ENCODE measurements at places on chromosomes 5 and 9.

- no peak for DNase-seq
These were observed 194.1 kb downstream of the CCDC171 start for GRCh38 chr9:15746905-15747304.

- DNase-seq, result no peak
These were observed at the start of gene C5orf46 for GRCh38 chr5:147906326-147907095. Gene C5orf46, minus strand, starts transcription at chr5:147906538. Its CDS starts 37 bp downstream, at chr5:147906501.

GRCh38 chr9:5832071-5832537, 813 bp downstream of the ERMP1 start:
- no peak for DNase-seq

DNA sequence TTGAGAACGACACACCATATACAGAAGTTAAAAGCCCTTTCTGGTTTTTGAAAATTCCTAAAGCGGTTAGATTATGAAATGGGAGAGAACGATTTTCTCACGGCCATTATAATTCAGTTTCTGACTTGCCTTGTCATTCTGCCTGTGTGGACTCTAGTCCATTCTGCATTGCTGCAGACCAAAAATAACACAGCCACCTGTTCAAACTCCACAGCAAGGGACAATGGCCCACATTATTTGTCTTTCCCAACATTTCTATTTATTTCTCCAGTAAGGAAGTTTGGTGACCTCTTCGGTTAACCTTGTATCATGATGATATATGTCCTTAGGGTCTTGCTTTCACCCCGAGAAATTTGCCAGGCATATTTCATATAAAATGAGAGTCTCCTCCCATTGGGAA, 497.7 kb downstream of the BRINP1 start:
- no peak for DNase-seq

GRCh38 chr5:135650081-135650480, 71.3 kb upstream of the CXCL14 start:
- no peak for DNase-seq

DNA sequence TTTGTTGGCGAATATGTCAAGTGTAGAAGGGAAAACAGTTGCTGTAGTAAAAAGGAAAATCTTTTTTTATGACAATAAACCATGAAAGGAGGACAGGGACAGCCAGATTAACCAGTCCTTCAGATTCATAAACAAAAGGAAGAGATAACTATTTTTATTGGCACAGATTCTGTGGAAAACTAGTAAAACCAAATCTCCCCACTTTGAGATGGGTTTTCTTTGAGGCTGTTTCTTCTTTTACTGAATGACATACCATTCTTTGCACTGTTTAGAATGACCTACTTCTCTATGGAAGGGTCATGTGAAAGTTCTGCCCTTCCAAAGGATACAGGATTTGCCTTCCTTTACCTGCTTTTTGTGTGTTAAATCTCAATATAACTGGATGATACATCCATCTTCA, 13.7 kb downstream of the CAST start:
- no peak for DNase-seq

GRCh38 chr5:72377910-72378638, 57.9 kb downstream of the PTCD2 start:
- DNase-seq, result no peak

DNA sequence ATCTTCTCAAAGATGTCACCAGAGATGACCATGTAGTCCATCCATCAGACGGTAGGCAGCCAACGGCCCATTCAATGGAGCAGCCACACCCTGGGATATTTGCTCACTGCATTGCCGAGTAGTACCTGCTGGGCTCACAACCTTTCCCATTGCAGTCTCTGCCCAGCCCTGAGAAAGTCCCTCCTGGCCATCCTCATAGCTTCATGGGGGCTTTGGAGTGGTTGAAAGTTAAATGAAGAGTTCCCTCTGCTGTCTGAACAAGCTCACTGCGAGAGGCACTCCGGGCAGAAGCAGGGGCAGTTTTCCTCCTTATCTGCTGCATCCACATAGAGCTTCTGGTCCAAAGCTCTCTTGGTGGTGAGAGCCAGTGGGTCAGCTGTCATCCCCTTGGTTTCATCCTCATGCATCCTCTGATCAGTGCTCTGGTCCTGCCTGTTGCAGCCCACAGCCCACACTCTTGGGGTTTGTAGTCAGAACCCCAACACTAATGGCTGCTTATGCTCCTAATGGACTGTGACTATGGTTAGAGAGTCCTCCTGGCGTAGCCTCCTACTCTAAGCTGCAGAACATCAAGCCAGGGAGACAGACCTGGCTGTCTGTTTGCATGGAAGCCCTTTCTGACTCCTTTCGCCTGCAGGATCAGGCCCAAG, 23.3 kb downstream of the TNFSF8 start:
- no peak for DNase-seq

DNA sequence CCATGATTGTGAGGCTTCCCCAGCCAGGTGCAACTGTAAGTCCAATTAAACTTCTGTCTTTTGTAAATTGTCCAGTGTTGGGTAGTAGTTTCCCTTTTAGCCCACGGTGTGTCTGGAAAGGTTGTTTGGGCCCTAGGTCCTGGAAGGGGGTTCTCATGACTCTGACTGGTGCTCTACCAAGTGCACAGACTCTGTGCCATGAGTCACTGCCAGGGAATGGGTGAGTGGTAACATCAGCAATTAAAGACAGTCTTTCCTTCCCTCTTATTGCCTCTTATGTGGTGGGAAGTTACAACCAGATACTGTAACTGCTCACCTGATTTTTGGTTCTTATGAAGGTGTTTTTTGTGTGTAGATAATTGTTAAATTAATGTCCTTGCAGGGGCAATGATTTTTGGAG, 141.2 kb downstream of the PRDM9 start:
- no peak for DNase-seq

DNA sequence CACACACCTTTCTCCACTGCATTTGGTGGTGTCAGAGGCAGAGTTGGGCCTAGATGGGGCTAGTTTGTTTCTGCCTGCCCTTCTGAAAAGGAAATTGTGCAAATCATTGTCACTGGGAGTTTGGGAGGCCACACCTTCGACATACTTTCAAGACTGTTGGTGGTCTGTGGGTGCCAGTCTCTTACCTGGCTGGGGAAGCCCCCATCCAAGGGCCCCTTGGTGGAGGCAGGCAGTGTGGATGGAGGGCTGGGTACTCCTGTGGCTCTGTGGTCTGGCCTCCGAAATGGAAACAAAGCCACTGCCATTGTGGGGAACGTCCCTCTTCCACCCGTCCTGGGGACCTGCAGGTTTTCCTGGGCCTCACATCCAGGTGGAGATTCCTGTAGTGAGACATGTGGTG, 10.9 kb upstream of the PHYHD1 start:
- DNase-seq, result no peak

DNA sequence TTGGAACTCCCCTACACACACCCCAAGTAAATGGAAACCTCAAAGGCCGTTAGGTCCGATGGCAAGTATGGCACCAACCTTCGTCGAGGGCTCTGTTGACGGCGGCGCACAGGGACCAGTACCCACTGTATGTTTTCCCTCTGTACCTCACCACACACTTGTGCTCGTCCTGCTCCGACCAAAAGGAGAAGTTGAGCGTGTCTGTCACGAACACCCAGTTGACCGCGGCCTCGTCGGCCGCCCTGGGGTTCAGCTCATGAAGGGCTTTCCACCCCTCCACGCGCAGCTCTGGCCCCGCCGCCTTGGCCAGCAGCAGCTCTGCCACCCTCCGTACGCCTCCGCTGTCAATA, 24.0 kb downstream of the HNRNPK start:
- peak; percentile 6 for DNase-seq

DNA sequence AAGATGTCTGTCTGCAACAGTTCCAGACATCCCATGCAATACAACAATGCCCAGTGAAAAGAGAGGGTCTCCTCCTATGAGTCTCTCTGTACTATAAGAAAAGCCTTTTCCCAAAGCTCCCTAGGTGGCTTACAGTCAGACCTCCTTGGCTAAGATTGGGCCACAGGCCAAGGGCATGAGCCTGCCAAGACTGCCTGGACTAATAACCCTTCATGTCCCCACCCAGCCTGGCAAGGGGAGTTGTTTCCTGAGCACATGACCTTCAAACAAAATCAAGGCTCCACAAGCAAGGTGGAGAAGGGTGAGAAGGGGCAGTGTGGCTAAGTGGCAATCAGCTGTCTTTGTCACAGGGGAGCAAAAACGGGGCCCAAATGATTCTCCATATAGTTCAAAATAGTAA, 75.6 kb upstream of the ZSWIM6 start:
- DNase-seq, result no peak

GRCh38 chr5:14958188-14958587, 86.6 kb upstream of the ANKH start:
- DNase-seq, result no peak

DNA sequence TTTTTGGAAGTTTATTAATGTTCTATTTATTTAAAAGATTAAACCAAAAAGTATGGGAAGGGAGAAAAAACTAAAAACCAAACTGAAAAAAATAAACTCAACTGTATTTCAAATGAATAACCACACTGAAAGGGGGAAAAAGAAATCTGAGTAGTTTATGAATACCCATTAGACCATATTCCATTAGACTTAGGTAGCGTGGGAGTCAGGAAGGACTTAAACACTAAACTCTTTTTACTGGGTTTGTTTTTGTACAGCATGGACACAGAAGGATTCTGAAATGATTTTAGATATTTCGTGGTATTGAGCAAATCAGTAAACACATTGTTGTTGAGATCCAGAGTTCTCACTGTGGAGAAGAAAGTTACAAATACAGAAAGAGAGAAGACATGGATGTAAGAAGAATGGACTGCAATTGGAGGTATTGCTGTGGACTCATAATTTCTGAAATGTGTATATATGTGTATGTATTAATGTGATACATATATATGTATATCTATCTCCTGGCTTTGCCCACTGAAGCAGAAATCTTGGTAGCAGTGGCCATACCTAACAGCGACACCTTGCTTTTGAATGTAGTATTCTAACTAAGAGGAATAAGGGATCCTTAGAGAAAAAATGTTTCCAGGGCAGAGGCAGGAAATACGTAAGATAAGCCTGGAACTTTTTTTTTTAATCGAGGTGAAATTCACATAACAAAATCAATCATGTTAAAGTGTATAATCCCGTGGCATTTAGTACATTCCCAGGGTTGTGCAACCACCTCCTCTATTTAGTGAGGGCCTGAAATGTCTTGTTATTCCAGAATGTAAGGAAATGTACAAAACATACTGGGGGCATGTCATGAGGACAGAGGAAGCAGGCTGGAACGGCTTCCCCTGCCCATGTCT, 228.8 kb downstream of the SMARCA2 start:
- no peak for DNase-seq

- no peak for DNase-seq
These were observed 51.5 kb upstream of the MEF2C start for GRCh38 chr5:88934439-88934838.

DNA sequence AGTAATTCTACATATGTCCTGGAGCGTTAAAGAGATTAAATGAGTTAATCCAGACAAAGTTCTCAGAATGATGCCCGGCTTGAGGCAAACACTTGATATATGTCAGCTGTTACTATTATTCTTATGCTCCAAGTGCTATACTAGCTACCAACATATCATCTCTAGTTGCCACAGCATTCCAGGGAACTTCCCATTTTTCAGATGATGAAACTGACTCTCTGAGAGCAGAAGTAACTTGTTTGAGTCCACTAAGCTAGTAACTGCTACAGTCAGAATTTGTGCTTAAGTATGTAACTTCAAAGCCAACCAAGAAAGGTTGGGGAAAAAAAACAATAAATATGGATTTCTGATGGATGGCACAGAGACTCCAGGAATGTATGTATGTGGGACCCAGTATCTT, 98.1 kb downstream of the CDK5RAP2 start:
- no peak for DNase-seq

DNA sequence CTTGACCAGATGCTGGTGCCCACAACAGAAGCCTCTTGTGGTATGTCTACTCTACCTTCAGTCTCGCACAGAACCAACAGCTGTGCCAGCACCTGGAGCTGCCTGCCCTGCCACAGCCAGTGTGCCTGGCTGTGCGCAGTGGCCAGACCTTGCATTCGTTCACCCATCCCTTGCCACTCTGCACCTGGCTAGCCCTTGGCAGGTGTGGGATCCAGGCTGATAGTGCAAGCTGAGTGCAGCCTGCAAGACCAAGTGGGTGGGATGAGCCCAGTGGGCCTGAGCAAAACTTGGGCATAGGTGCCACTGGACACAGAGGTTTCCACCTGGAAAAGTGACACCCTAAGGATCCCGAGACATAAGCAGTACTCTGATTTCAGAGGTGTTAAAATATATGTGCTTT, 108.2 kb downstream of the ST8SIA4 start:
- no peak for DNase-seq

DNA sequence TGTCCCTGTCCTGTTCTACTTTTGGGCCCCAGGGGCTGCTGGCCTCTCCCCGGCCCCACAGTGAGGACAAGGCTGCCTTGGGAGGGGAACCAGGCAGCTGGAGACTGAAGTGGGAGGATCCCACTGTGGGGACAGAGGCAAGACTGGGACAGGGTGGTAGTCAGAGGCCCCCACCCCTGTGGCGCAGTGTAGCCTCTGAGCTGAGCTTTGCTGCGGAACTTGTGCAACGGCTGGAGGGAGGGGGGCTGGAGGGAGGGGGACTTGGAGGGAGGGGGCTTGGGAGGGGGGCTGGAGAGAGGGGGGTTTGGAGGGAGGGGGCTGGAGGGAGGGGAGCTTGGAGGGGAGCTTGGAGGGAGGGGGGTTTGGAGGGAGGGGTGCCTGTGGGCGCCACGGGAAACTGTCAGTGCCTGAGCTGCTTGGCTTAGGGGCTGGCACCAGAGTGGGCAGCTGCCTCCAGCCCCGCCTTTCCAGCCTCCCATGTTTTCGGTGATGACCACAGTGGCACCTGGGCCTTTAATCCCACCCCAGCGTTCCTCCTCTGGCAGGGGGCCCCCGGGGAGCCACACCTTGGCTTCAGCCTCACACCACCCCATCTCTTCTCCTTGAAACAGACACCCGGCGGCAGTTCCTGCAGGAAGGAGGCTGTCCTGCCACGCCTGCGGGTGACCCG, 2.3 kb upstream of the FUT7 start:
- DNase-seq, result no peak

DNA sequence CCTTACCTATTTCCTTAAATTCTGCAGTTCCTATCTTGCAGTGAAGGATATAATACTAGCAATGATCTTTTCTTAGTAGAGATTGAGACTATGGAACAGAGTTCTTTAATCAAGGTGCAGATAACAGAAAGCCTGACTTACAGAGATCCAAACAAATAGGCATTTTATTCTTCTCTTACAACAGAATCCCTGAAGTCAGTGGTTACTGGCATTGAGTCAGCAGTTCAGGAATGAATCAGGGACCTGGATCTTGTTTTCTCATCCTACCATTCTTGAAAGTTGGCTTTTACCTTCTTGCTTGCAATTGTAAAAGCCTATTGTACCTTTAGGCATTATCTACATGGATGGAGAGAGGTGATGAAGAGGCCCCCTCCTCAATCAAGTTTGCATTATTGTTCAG, 47.5 kb upstream of the TLE4 start:
- no peak for DNase-seq

GRCh38 chr9:126000256-126000655, 253.1 kb downstream of the PBX3 start:
- no peak for DNase-seq

DNA sequence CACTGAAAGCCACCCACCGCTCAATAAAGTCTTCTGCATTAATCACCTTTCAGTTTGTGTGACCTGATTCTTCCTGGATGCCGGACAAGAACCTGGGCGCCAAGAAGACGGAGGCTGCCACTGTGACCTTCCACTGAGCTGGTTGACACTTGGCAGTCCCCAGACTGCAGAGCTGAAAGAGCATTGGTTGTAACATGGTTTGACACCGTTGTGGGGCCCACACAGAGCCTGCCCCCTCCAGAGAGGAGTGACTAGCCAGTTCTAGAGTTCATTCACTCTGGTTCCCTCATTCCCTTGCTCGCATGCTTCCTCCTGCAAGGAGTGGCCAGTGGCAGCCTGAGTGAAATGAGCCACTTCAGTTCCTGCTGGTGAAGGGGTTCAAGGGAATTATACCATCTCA, 86.2 kb upstream of the ANXA1 start:
- no peak for DNase-seq

GRCh38 chr9:131366761-131367401, 27.0 kb upstream of the PRRC2B start:
- no peak for DNase-seq
